ENCODE measurements at places on chromosomes 12 and 14. TPM values are rescaled to one million over a fixed set of nuclear protein-coding genes. Genes with fewer than 3 reads are reported as not detected.

OR4N2 gene
- not detected for total RNA-seq

LHX5 gene
- total RNA-seq: 0.41 TPM

PRB2 gene
- total RNA-seq: not detected

KLRF1 gene
- total RNA-seq: not detected
